ENCODE measurements at places on chromosomes 1 and 21.

DNA sequence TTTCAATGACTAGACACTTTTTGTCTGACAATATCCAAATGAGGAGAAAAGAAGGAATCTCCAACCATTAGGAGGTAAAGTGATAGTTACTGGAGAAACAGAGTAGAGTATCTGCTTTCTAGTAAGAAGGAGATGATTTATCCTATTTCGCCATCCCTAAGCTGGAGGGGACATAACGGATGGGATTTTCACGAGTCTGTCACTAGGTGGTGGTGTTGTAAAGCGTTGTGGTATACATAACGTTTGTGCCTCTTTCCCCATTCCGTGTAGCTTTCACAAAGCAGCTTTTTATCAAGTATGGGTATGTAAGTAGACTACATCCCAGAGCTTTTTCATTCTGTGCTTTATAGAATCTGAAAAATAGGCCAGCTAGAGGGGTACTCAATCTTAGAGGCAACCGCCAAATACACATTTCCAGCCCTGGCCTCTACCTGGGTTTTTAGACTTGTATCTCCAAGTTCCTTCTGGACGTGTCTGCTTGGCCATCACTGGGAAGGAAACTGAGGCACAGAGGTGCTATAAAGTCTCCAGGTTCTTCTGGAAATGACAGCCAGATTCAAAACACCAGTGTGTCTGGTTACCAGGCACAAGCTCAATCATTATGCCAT, 33.3 kb upstream of the FAM3B start:
- DNase-seq: no peak

- DNase-seq: no peak
Observed at GRCh38 chr1:10685196-10685807, 111.1 kb downstream of the CASZ1 start.

GRCh38 chr1:111990026-111990877, 784 bp upstream of the KCND3 start:
- DNase-seq: peak; percentile 88

- DNase-seq: no peak
Observed at GRCh38 chr1:87215592-87215991, 113.1 kb upstream of the LMO4 start.

GRCh38 chr1:169260478-169261151, 107.0 kb downstream of the NME7 start:
- no peak for DNase-seq

- no peak for DNase-seq
Observed at GRCh38 chr21:41731081-41731480, 35.8 kb downstream of the RIPK4 start.

DNA sequence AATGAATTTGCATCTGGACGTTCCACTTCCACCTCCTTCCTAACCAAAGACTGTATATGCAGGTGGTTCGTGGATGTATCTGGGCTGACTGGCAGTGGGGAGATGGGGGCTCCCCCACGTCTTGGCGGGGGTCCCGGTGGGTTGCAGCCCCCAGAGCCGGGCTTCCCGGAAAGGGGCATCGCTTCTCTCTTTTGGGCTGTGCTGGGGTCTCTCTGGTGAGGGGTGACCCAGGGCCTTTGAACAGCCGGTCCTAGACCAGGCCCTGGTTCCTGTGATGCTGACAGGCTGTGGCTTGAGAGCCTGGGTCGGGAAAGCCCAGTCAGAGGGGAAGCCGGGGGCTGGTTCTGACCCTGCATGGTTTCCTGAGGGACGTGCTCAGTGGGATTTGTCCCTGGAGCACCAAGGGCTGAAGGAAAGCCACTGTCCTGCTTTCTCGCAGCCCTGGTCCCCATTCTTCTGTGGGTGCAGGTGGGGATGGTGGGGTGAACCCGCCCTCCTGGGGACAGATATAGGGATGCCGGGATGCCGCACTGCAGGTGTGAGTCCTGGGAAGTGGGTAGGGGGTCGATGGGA, 29.8 kb downstream of the COL18A1 start:
- no peak for DNase-seq

- DNase-seq: no peak
Observed at GRCh38 chr1:8461351-8462110, 143.6 kb downstream of the SLC45A1 start.
